HT-29 (cell line): ENCODE measurements at places on chromosomes 6 and 20. TPM values are rescaled to one million over a fixed set of nuclear protein-coding genes. Genes with fewer than 3 reads are reported as not detected.

- no peak for DNase-seq
Observed at GRCh38 chr6:146813554-146813953, 214.8 kb downstream of the ADGB start.

Gene C6orf15
- total RNA-seq = 0.13 and 0.33 TPM in 2 replicates

- peak; percentile 97 for DNase-seq
Observed at GRCh38 chr6:32984622-32985389, 16.4 kb downstream of the BRD2 start.

Gene NKAIN4
- not detected in 2 replicates for total RNA-seq

DNA sequence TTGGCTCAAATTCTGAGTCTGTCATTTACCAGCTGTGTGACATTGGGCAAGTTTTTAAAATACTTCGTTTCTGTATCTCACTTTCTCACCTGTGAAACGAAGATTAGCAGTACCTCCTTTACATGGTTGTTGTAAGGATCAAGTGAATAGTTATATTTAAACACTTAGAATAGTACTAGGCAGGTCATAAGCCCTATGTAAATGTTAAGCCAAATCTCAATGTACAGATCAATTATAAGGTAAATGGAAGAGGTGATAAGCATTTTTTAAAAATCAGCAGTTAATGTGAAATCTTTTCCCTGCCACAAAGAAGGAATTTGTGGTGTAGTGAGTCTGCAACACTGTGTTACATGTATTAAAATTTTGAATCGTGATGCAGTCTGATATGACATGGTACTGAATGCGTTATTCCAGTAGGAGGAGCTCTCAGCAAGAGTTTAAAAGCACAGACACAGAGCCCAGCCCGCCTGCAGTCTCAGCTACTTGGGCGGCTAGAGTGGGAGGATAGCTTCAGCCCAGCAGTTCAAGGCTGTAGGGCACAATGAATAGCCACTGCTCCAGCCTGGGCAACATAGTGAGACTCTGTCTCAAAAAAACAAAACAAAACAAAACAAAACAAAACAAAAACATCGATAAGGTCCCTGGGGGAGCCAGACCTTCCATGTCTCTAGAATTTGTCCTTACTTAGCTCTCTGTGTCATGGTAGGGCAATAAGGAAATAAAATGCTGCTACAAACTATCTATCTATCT lies 46.0 kb downstream of the GTF2H5 start:
- peak; percentile 87 for DNase-seq

Gene SPATS1
- total RNA-seq = not detected in 2 replicates

Gene GPX5
- total RNA-seq = not detected in 2 replicates

Gene COL9A3
- total RNA-seq = 57.4 and 59.7 TPM in 2 replicates

- DNase-seq = no peak
Observed at GRCh38 chr6:75676377-75676776, 72.7 kb upstream of the MYO6 start.

Gene RHAG
- not detected in 2 replicates for total RNA-seq

Gene ID4
- total RNA-seq = not detected in 2 replicates

Gene PSMB8
- total RNA-seq = 27.1 and 29.3 TPM in 2 replicates

Gene WFDC12
- total RNA-seq = not detected in 2 replicates

DNA sequence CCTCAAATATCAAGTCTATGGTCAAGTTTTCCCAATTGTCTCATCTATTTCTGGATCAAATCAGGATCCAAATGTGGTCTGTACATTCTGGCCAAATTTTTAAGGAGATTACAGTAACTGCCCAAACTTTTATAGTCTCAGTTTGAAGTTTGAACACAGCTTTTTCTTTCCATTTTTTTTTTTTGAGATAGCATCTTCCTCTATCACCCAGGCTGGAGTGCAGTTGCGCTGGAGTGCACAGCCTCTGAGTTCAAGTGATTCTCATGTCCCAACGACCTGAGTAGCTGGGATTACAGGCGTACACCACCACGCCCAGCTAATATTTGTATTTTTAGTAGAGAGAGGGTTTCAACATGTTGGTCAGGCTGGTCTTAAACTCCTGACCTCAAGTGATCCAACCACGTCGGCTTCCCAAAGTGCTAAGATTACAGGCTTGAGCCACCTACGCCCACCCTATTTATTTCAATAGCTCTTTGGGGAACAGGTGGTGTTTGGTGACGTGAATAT lies 84.9 kb upstream of the CARMIL1 start:
- DNase-seq = no peak

- DNase-seq = no peak
Observed at GRCh38 chr6:16251706-16252105, 13.3 kb downstream of the GMPR start.

DNA sequence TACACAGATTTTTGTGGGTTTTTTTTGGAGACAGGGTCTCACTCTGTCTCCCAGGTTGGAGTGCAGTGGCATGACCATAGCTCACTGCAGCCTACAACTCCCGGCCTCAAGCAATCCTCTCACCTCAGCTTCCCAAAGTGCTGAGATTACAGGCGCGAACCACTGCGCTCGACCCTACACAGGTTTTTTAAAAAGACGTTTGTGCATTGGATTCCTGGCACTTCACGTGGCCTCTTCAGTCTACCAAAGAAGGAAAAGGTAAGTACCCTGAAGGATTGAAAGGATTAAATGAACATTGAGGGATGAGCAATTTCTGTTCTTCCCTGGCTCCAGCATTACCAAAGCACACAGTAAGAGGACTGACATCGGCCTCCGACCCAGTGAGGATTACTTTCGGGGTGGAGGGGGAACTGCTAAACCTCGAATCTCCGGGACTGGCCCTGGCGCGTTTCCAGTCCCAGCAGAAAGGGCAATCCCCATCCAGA lies 556 bp upstream of the YWHAB start:
- no peak for DNase-seq

GRCh38 chr6:72940265-72940664 lies 285.0 kb downstream of the KHDC1L start:
- no peak for DNase-seq

DNA sequence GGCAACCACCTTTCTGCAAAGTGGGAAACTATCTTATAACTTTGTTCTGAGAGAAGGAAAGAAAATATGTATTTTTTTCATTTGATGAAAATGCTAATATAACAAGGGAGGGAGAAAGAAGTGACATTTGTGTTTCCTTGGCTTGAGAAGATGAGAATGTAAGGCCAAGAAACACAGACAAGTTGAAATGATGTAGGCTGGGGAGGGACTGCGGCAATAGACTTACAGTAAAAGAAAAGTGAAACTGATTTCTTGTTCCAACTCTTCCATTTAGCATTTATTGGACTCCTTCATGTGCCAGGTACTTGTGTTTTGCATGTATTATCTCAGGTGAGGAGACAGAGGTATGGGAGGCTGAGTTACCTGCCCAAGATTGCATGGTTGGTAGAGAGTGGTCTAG lies 130.9 kb downstream of the CARMIL1 start:
- DNase-seq = no peak

Gene TBX18
- total RNA-seq = not detected in 2 replicates

DNA sequence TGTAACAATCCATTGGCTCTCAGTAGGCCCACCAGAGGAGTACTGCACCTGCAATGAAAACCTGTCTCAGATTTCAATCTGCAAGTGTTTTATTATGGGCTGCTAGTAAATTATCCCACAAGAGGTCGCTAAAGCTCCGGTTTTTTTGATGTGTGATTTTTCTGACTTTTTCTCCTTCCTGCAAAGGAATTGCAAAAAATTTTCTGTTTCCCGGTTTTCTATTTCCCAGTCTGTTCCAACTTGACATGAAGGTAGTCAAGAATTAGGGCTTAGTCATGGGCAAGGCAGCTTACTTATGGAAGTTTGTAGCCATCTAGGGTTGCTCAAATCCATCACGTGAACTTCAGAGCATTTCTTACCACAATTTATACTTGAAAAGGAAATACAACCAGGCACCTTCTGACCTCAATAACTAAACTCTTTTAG lies 38.5 kb upstream of the AHI1 start:
- DNase-seq = peak; percentile 62

GRCh38 chr20:53617791-53618489 lies 24.3 kb upstream of the ZNF217 start:
- DNase-seq = no peak

Gene OR2B6
- total RNA-seq = not detected in 2 replicates

Gene LY6G6D
- total RNA-seq = not detected in 2 replicates

Gene SLA2
- not detected in 2 replicates for total RNA-seq
